ENCODE measurements at places on chromosomes 1 and 21.

- DNase-seq, result no peak
Measured at GRCh38 chr1:238409191-238409850, 518.6 kb upstream of the ZP4 start.

- DNase-seq, result no peak
Measured at GRCh38 chr1:93016171-93016570, 54.9 kb upstream of the DIPK1A start.

DNA sequence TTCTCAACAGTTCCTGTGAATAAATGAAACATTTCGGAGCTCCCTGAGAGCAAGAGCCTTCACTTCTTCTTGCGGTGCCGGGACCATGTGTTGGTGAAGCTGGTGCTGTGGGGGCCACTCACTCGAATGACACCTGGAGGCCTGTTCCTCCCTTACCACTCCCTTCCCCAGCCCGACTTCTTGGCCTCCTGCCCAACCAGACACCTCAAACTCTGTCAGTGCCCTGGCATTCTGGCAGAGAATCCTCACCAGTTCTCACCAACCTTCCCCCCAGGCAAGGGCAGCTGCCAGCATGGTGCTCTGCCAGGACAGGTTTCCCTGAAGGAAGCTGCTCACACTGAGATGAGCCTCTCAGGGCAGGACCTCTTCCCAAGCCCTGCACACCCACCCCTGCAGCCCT is 68.3 kb downstream of the MPZL1 start:
- DNase-seq, result no peak

DNA sequence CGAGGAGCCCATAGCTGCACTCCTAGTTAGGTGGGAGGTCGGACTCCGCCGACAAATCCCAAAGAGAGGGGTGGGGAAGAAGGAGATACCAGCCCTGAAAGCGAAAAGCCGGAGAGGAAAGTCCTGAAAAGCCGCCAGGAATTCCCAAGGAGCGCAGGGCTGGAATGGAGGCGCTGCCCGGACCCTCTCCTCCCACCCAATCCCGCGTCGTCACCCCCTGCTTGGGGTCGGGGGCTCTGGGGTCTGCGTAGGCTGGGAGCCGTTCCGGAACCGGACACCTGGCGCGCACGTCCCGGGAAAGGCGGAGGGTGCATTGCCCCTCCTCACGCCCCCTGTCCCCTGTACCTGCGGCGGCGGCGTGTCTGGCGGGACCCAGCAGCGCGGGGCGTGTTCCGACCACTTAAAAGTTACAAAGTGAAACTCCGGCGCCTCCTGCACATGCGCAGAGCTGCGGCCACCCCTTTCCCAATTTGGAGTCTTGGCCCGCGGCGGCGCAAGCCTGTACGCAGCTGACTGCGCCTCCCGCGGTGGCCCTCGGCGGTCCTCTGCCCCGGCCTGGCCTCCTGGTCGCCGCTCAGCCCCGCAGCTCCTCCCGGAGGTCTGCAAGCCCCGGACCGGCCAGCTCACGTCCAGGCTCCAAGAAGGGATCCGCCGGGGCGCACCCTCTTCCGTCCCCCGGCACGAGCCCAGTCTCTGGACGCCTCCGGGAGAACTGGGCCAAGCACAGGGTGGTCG is at the start of gene TMEM63A:
Gene TMEM63A, minus strand, starts transcription at position 422 of the 735 bp plus-strand sequence. CDS start 4,800 bp downstream, outside the sequence.
- DNase-seq, result no peak

DNA sequence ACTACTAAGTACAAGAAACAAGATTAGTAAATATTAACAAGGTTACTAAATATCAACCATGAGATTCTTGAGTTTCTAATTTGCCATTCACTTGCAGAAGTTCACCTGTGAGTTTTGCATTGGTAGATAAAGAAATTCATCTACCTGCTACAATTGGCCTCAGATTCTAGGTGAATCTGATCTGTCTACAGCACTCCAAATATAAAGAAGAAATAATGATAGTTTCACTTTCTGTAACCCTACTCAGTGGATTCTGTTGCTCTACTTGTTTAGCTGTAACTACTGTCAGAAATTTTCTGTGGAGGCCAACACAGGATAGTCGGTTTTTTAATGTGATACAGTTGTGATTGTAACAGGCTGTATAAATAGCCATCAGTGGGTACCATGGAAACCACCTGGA is 118.6 kb downstream of the NR5A2 start:
- DNase-seq, result no peak

DNA sequence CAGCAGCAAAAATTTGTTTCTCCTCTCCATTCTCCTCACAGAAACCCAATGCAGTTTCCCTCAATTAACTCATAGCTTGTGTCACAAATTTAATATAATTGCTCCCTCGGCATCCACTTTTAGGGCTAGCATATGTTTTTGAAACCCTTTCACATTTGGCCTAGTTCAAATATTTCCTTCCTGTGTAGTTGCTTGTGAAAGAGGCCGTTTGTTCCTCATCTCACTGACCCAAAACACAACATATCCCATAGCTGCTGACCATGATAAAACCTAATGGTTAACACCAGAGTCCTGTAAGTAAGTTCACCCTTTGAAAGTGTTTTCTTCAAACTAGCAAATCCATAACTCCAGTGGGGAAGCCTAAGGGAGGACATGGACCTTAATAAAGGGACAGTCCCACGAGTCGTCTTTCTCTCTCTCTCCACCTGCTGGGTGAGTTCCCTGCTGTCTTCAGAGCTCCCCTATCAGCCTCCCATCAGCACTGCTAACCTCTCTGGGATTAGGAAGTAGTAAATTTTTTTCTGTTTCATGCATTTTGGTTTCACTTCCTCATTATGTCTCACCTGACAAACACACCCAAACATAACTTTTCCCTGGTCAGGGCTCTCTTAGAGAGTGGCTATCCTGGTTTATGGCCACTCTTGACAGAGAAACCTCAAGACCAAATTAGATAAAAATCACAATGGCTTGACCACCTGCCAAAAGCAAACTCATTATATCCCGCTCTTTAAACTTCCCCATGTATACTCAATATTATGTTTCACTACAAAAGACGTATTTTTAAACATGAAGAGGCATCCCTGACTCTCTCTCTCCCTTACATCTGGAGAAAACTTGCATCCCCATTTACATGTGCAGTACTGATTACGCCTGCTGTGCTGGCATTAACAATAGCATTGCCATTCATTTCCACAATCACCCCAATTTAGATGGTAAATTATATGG is 177.7 kb upstream of the HP1BP3 start:
- no peak for DNase-seq

DNA sequence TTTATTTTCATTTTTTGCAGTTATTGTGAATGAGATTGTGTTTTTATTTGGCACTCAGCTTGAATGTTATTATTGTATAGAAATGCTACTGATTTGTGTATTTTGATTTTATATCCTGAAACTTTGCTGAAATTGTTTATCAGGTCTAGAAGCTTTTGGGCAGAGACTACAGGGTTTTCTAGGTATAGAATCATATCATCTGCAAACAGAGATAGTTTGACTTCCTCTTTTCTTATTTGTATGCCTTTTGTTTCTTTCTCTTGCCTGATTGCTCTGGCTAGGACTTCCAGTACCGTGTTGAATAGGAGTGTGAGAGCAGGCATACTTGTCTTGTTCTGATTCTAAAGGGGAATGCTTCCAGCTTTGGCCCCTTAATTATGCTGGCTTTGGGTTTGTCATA is 27.3 kb downstream of the ZNF691 start:
- no peak for DNase-seq

DNA sequence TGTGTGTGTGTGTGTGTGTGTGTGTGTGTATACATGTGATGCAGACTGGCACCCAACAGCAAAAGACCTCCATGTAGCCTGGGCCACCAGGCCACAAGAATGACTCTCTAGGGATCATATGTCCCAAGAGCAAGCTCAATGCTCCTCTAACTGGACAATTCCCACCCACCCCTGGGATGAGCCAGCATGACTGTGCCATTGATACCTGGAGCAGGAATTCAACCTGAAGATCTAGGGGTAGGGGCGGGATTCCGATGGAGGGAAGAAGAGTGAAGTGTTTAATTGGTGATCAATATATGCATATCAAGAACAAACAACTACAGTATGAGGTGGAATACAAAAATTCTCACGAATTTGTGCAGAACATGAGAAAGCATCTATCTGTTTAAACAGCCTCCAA is 136.2 kb downstream of the PSMG1 start:
- DNase-seq, result no peak

GRCh38 chr1:81820765-81821164 is 20.0 kb downstream of the ADGRL2 start:
- no peak for DNase-seq

DNA sequence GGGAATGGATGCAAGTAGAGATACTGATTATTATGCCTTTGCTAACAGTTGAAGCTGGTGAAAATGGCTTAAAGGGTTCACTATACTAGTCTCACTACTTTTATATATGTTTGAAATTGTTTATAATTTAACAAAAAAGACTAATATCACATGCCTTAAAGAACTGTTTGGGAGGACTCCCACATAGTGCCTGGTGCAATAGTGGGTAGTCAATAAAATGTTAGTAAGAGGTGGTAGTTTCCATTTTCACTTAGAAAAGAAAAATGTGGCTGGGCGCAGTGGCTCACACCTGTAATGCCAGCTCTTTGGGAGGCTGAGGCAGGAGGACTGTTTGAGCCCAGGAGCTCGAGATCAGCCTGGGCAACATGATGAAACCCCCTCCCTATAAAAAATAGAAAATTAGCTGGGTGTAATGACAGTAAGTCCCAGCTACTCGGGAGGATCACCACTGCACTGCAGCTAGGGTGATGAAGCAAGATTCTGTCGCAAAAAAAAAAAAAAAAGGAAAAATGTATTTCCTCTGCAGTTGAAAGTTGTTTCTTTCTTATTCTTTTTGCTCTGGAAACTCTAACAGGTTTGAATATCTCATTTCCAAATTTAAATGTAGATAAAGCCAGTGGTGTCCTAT is 24.5 kb downstream of the C21orf91 start:
- DNase-seq, result no peak

DNA sequence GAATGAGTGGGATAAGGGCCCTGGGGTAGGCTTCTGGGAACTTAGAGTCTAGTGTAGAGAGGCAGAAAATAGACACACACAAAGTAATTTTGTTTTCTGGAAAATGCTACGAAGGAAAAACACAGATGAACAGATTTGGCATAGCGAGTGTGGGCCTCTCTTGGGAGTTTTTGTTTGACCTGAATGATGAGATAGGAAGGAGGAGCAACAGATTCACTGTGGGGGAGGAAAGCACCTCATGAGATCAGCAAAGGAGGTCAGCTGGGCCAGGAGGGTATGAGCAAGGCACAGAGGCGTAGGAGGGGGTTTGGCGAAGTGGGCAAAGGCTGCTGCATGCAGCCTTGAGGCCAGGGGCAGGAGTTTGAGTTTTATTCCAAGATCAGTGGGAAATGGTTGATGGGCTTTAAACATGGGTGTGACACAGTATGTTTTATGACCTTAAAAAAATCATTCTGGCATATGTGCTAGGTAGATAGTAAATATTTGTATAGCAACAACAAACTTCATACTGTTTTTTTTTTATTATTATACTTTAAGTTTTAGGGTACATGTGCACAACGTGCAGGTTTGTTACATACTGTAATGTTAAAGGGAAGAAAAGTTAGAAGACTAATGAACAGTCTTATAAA is 57.9 kb downstream of the FGGY start:
- DNase-seq, result no peak

- DNase-seq, result no peak
Measured at GRCh38 chr1:239897458-239897857, 194.2 kb upstream of the FMN2 start.

GRCh38 chr1:20496241-20496661 is 10.2 kb upstream of the CAMK2N1 start:
- DNase-seq, result no peak

GRCh38 chr21:16322454-16322853 is 592.7 kb downstream of the USP25 start:
- DNase-seq, result no peak

GRCh38 chr21:37249112-37249904 is 17.8 kb downstream of the VPS26C start:
- DNase-seq, result no peak

- DNase-seq, result no peak
Measured at GRCh38 chr1:244218220-244218619, 167.1 kb downstream of the ZBTB18 start.

- DNase-seq, result no peak
Measured at GRCh38 chr1:203600782-203601513, 25.7 kb upstream of the ATP2B4 start.

DNA sequence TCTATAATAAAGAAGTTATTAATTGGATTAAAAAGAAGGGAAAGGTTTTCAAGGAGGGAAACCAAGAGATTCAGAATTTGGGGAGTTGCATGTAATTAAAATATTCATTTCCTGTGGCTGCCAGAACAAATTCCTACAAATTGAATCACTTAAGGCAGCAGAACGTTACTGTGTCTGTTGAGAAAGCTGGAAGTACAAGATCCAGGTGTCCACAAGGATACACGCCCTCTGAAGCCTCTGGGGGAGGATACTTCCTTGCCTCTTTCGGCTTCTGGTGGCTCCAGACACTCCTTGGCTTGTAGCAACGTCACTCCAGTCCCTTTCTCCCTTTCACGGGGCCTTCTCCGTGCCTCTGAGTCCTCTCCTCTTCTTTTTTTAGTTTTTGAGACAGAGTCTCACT is 67.9 kb downstream of the KAZN start:
- DNase-seq, result no peak

- DNase-seq, result no peak
Measured at GRCh38 chr1:108209456-108210108, 9.4 kb upstream of the SLC25A24 start.

DNA sequence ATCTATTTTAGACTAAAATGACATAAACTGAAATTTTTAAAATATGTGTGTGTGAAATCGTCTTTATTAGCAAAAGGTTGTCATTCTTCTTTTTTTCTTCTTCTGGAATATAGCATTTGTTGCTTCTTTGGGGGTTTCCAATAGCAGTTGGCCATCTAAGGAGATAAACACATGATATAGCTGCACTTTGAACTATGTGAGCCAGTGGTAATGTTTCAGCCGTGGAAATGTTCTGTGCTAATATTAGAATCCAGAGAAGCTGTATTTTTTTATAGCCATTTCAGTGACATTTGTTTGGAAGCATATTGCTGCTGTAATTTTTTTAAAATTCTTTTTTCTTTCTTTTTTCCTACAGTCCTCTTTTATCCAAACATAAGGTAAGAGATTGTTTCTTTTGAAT is 75.1 kb downstream of the CNST start:
- no peak for DNase-seq

DNA sequence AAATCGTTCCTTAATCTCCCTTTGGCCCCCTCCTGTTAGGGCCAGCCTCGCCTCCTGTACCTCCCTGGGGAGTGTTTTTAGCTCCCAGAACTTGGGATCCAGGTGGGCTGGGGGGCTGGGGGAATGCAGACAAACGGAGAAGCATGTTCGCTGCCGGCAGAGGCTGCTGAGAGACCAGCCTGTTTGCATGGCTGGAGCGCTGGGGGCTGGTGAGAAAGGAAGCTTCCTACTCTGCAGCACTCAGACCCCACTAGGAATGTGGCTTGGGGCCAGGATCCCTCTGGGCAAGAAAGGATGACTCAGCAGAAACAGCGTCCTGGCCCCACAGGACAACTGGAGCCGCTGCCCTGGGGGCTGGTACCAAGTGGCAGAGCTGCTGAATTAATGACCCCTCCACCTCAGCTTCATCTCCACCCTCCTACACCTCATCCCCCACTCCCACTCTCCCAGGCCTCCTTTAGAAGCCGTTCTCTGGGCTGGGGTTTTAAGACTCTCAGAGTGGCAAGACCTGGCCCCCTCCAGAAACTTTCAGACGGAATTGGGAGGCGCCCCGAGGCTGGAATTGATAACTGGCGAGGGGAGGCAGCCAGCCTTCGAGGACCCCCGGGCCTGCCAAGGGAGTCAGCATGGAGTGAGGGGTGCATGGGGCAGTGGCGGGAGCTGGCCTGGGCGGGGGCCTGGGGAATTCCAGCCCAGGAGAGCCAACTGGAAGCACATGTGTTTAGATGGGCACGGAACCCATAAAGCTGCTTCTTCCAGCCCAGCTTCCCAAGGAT is 28.5 kb upstream of the EPS8L3 start:
- DNase-seq, result peak; percentile 3
